ENCODE measurements at places on chromosomes 5 and 9.

DNA sequence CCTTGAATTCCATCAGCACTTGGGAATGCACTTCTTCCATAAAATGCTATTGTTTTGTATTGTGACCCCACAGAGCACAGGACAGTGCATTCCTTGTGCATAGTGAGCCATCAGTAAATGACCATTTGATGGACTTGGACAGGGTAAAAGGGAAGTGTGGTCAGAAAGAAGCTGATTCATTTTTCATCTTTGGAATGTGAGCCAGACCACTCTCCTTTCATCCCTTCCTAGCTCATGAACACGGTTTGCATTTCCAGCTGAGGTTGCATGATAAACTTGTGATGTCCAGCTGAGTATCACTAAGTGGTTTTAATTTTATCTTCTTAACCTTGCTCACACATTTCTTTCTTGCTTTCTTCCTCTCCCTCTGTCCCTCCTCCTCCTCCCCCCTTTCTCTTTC, 101.3 kb downstream of the NUDT12 start:
- ATAC-seq = no peak

- peak; percentile 38 for ATAC-seq
These were observed 10.2 kb downstream of the FBXO10 start for GRCh38 chr9:37565661-37566618.

- ATAC-seq = no peak
These were observed 71.3 kb upstream of the OTULINL start for GRCh38 chr5:14510156-14510734.

GRCh38 chr5:96648023-96648422, 14.2 kb upstream of the CAST start:
- no peak for ATAC-seq

DNA sequence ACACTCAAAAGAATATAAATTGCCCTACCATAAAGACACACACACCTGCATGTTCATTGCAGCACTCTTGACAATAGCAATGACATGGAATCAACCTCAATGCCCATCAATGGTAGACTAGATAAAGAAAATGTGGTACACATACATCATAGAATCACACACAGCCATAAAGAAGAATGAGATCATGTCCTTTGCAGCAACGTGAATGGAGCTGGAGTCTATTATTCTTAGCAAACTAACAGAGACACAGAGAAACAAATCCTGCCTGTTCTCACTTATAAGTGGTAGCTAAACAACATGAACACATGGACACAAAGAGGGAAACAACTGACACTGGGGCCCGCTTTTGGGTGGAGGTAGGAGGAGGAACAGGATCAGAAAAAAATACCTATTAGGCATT, 2062.2 kb upstream of the CDH6 start:
- no peak for ATAC-seq

DNA sequence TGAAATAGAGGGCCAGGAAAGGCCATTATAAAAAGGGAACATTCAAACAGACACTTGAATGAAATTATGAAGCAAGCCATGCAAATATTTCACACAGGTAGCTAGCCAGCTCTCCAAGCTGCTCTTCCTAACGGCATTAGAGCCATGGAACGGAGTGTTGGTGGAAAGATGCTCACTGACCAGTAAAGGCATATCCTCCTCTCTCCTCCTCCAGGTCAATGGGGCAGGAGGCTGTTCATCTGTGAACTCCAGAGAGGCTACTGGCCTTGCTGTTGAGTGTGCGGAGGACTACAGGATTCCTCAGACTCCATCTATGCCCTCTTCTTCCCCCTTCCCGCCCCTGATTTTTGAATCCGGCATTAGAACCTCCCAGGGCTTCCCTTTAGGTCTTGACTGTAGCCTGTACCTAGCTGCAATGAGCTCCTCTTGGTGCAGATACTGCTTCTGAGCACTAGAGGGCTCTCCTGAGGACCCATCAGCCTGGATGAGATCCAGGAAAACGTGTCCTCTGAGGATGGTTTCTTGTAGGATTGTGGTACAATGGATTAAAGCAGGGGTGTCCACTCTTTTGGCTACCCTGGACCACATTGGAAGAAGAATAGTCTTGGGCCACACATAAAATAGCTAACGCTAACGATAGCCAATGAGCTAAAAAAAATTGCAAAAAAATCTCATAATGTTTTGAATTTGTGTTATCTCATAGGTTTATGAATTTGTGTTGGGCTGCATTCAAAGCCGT, 162.2 kb downstream of the SREK1 start:
- ATAC-seq = peak; percentile 92

DNA sequence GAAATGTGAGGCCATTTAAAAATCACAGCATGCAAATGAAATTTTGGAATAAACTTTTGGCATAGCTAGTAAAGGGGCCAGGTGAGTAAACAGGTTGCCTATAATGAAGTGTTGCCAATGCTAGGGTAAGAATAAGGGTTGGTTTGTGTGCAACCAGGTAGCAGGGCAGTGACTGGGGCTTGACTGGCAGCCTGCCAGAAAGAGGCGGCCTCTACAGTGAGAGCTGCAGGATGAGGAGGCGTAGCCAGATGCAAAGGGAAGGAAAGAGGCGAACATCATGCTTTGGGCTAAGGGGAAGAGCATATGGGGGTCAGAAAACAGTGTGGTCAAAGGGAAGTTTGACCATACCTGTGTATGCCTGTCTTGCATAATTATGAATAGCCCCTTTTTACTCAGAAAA, 70.6 kb downstream of the MAST4 start:
- no peak for ATAC-seq

DNA sequence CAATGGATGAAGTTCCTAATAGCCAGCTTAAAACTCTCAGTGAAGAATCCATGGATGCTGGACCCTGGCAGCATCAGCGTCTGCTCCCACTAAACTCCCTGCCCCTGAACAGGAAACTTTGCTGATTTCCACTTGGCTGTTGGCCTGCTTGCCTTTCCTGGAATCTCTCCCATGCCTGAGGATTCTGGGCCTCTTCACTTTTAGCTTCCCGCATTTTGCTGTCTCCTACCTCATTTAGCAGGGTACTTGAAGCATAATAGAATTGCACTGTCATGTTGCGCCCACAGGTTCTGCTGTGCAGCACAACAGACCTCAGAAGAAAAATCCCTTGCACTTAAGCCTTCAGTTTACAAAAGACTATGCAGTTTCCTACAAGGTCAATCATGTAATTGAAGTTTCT, 127.6 kb downstream of the DROSHA start:
- ATAC-seq = no peak

GRCh38 chr5:144169904-144170275, 569 bp downstream of the YIPF5 start:
- ATAC-seq = peak; percentile 2

- no peak for ATAC-seq
These were observed 121.5 kb downstream of the MAST4 start for GRCh38 chr5:66717455-66718373.

GRCh38 chr9:14935106-14935751, 25.0 kb upstream of the FREM1 start:
- ATAC-seq = no peak

DNA sequence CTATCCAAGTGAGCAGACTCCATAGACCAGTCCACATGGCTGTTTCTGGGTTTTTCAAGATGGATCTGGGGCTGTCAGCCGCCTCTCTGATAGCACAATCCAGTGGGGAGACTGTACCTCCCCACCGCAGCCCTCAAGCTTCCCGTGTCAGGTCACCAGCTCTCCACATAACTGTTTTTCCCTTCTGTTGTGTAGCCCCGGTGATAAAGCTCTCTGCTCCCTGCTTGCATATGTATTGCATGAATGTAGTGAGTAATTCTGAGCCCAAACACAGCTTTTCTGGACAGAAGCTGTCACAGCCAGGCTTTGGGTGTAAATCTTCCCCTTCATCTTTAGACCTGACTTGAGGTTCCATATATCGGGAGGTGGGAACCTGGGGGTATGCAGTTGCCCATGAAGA, 23.1 kb upstream of the CFAP157 start:
- no peak for ATAC-seq

- peak; percentile 8 for ATAC-seq
These were observed 932 bp downstream of the SLC12A2 start for GRCh38 chr5:128084228-128085167.

GRCh38 chr5:168637281-168637680, 58.1 kb upstream of the PANK3 start:
- ATAC-seq = no peak

- ATAC-seq = no peak
These were observed 2.7 kb upstream of the IL12B start for GRCh38 chr5:159332800-159333544.

GRCh38 chr5:60886158-60886557, 42.1 kb upstream of the ELOVL7 start:
- no peak for ATAC-seq

GRCh38 chr5:42985129-42986037, 54.7 kb downstream of the ANXA2R start:
- ATAC-seq = peak; percentile 51
